ENCODE measurements at places on chromosomes 3 and 15.

- no peak for DNase-seq
Observed at GRCh38 chr15:72353266-72353665, 22.5 kb downstream of the HEXA start.

DNA sequence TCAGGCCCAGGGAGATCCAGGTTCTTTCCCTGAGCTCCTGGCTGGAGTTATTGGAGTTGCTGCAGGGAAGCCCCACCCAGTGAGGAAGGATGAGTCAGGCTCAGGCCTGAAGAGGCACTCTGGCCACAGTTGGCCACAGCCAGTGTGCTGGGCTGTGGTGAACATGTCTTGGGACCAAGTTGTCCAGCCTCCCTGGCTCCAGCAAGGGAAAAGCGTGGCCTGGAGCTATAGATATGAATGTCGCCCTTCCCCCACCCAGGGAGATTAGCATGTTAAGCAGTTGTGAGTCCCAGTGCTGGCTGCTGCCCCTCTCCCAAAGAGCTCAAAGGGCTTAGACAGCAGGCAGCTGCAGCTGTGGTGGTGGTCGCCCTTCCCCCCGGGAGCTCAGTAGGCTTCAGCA lies 963.2 kb downstream of the ROBO2 start:
- no peak for DNase-seq

GRCh38 chr3:49388289-49388820 lies 23.4 kb downstream of the RHOA start:
- DNase-seq, result no peak

DNA sequence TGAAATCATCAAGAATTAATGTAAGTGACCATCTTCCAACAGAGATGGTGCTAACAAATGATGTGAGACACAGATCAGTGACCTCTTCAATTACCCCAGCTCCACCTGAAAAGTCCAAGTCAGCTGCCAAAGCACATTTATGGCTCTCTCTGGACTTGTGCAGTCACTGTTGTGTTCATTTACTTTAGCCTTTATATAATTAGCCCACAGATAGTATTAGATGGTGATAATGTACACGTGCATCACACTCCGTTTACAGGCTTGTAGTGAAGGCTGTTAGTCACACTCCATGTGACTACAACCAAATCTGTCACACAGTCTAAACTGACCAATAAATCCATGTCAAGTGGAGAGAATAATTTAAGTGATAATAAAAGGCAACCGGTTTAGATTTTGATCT lies 331.5 kb upstream of the IL12A start:
- DNase-seq, result no peak

GRCh38 chr15:47565949-47566348 lies 151.4 kb upstream of the SEMA6D start:
- DNase-seq, result no peak

DNA sequence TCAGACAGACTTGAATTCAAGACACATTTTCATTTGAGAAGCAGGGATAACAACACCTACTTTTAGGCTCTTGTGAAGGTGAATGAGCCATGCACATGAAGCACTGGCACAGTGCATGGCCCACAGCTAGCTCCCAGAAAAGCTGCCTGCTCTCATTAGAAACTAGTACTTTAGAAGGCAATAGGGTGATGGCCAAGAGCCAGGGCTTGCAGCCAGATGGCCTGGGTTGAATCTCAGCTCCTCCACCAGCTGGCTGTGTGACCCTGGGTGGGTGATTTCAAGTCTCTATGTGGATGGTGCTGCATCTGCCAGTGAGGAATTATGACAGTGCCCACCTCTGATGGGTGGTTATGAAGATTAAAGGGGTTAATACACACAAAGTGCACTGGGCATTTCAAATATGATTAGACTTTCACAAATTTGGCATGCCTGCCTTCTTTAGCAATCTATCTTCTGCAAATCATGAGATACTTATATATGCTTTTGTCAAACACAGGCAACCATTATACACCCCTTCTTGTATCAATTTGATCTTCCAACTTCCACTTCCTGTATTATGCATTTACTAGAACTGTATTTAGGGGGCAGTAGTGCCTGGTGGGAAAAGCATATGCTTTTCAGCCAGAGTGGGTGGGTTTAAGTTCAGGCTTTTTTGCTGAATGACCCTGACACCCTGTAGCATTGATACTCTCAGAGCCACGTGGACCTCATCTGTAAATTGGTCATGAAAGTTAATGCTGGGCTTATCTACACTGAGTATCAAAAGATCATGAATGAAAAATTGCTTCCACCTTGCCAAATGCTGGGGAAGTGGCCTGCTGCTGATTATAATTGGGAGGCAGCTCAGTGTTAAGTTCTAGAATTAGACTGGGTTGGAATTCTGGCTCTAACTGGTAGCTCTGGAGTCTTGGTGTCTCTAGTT lies 34.7 kb upstream of the RBP1 start:
- no peak for DNase-seq

DNA sequence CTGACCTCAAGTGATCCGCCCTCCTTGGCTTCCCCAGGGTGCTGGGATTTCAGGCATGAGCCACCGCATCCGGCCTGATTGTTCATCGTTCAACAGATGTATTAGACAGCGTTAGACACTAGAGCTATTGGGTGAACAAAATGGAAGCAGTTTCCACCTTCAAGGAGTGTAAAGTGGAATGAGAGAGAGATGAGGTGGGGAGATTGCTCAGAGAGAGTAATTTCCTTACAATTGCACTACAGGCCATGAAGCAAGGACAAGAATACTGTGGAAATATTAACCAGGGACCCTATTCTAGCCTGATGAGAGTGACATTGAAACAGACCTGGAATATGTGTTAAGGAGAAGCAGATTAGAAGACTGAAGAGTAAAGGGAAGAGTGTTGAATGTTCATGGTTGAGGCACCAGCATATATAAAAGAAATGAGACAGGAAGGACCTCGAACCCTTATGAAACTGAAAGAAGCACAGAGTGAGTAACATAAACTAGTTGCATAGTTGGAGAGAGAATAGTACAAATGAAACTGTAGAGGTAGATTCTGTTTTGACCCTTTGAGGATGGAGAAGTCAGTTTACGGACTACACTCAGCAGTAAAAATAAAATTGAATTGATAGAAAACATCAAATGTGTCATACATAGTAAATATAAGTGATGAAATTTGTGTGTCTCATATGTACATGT lies 7.2 kb downstream of the RTF1 start:
- no peak for DNase-seq

GRCh38 chr15:97993310-97993738 lies 32.8 kb downstream of the ARRDC4 start:
- DNase-seq, result no peak

DNA sequence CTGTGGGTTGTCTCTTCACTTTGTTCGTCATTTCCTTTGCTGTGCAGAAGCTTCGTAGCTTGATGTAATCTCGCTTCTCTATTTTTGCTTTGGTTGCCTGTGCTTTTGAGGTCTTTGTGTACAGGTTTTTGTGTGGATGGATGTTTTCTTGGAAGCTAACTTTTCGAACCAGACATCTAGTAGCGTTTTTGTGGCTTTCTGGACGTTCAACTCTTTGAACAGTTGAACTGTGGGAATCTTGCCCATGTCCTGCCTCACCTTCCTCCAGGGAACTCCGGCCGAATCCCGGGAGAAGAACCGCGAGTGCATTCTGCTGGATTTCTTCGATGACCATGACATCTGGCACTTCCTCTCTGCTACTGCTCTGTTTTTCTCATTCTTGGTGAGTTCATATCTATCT lies 70.6 kb downstream of the USF3 start:
- no peak for DNase-seq

DNA sequence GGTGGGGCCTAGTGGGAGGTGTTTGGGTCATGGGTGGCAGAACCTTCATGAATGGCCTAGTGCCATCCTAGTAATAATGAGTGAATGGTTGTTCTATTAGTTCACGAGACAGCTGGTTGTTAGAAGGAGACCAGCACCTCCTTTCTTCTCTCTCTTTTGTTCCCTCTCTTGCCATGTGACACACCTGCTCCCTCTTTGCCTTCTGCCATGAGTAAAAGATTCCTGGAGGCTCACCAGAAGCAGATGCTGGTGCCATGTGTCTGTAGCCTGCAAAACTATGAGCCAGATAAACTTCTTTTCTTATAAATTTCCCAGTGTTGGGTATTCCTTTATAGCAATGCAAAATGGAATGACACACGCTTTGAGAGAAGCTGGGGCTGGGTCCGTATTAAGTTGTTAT lies 89.0 kb upstream of the SLC4A7 start:
- no peak for DNase-seq

DNA sequence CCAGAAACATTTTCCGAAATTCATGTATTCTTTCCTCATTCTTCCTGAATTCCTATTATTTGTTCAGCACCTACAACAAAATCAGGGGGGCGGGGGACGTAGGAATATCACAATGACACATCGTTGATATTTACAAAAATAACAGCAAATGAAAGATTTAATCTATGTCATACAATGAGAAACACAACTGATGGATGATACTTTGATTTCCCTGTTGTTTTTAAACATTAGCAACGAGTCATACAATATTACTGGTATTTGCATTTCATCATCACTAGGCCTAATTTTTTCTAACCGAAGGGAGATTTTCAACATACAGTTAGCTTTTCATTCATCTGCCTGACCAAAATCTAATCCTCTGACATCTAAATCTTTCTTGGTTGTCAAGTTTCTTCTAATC lies 45.3 kb upstream of the INO80 start:
- no peak for DNase-seq

- DNase-seq, result no peak
Observed at GRCh38 chr15:98955961-98956723, 51.5 kb downstream of the PGPEP1L start.

DNA sequence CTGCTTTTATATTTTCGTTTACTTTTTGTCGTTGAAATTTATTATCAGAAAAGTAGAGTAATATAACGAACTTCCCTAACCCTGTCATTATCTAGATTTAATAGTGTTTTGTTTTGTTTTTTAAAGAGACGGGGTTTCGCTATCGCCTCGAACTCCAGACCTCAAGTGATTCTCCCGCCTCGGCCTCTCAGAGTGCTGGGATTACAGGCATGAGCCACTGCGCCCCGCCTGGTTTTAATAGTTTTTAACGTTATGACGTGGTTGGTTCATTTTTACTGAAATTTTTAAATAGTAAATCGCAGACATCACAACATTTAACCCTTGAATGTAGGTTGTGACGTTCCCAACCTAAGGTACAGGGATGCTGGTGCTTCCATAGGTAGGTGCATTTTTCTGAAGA lies 1.0 kb downstream of the NGRN start:
- DNase-seq, result no peak

- no peak for DNase-seq
Observed at GRCh38 chr15:62899090-62899493, 143.5 kb upstream of the TPM1 start.

- no peak for DNase-seq
Observed at GRCh38 chr3:53240989-53241972, 14.5 kb downstream of the TKT start.

DNA sequence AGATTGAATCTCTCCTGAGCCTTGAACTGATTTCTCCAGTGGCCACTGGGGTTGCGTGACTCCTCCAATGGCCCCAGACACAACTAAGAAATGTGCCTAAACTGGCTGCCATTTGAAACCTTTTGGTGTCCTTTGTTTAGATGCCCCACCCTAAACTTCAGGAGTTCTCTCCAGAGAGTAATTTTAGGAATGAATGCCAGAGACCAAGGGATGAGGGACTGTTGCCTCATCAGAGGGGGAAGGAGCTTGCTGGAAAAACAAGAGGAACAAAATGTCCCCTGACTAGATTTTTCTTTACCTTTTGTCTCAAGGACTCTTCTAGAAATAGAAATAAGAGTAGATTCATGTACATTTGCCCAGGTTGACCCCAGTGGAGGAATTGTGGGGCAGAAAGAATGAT lies 8.1 kb upstream of the ADPRH start:
- no peak for DNase-seq

GRCh38 chr3:174275336-174275735 lies 583.8 kb upstream of the NAALADL2 start:
- no peak for DNase-seq

DNA sequence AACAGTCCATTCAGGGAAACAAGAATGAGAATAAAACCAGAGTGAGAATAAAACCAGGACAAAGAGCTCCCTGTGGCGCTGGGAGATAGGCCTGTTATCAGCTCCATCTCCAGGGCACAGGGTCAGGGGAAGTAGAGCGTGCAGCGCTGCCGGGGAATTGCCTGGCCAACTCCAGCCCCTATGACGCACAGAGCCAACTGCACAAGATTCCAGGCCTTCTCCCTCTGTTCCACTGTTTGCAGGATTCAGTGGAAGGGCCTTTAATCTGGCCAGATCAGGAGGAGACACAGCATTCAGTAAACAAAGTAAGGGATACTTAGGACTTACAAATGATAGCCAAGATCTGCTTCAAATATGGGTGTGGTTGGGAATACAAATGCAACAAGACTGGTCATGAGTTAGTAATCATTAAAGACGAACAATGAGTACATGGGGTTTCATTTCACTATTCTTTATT lies 49.4 kb downstream of the ITGB5 start:
- DNase-seq, result no peak

GRCh38 chr15:57547243-57547755 lies 44.4 kb upstream of the MYZAP start:
- no peak for DNase-seq

- DNase-seq, result no peak
Observed at GRCh38 chr3:77795013-77795412, 755.1 kb downstream of the ROBO2 start.

DNA sequence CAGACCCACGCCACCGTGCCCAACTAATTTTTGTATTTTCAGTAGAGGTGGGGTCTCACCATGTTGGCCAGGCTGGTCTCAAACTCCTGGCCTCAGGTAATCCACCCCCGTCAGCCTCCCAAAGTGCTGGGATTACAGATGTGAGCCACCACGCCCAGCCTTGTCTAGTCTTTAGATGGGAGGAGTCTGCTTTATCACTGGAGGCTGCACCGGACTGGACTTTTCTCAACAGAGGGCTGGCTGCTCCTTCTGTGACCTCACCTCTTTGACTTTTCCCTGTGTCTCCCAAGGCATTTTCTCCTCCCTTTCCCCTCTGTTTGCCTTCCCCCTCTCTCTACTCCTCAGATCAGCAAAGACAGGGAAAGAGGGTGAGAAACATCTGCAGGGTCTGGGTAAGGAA lies 28.5 kb downstream of the SLCO2A1 start:
- no peak for DNase-seq

- DNase-seq, result no peak
Observed at GRCh38 chr15:76258460-76258859, 52.8 kb downstream of the ETFA start.
